ENCODE measurements at places on chromosomes 12 and 14.

- no peak for DNase-seq
Measured at GRCh38 chr14:98984719-98985041, 287.3 kb downstream of the BCL11B start.

DNA sequence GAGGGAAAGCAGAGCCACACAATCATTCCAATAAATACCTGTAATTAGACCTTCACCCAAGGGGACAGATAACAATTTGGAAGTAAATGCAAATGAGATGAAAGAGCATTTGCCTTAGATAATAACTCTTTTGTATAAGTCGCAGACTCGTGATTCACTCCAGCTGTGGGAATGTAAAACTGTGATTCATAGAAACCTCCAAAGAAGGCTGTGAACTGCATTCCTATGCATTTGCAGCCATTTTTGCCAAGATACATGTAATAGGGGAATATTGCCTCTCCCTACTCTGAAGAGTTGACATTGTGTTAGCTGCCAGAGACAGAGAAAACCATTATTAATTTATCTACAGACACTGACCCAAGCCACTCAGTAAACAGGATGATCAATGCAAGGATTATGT, 181.9 kb upstream of the ARHGAP5 start:
- DNase-seq, result no peak

DNA sequence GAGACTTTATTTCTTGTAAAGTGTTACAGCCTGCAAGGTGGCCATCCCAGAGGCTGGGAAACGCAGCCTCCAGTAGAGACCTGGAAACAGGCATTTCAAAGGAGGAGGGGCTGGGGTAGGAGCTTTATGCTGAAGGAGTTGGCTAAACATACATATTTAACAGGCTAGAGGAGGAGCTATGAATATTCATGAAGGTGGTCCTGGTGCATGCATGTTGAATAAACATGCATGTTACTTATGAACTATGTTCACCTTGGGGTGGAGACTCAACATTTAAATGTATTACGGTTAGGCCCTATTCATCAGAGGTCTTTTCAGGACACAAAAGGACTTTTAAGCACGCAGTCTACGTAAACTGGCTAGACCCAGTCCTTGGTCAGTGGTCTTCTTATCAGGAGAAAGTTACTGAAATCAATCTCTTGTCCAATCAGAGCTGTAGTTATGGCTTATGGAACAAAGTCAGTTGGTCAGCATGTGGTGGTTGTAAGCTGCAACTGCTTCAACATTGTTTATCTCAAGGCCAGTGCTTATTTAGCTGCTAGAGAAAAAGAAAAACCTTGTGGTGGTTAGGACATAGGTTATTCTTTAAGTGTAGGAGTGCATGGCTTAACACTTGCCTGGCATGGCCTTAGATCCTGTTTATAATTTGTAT, 11.4 kb upstream of the ARF6 start:
- no peak for DNase-seq

DNA sequence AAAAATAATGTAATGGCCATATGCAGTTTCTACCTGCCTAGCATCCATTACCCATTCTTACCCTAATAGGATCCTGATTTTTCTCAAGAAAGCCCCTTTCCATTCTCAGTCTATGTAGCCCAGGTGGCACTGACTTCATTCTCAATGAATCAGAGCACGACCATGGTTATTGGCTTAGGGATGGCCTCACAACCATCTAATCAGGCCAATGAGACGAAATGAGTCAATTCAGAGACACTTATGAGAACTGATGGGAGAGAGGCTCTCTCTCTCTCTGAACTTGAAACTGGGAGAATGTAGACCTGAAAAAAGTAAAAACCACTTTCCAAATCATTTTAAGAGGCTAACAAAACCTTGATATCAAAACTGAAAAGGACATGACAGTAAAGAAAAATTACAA, 45.3 kb upstream of the OXA1L start:
- DNase-seq, result no peak

GRCh38 chr14:68775614-68776126, 17.2 kb downstream of the ZFP36L1 start:
- no peak for DNase-seq

GRCh38 chr12:52354200-52354599, 13.1 kb downstream of the KRT85 start:
- DNase-seq, result no peak

- no peak for DNase-seq
Measured at GRCh38 chr12:55724226-55724939, 4.2 kb downstream of the RDH5 start.

DNA sequence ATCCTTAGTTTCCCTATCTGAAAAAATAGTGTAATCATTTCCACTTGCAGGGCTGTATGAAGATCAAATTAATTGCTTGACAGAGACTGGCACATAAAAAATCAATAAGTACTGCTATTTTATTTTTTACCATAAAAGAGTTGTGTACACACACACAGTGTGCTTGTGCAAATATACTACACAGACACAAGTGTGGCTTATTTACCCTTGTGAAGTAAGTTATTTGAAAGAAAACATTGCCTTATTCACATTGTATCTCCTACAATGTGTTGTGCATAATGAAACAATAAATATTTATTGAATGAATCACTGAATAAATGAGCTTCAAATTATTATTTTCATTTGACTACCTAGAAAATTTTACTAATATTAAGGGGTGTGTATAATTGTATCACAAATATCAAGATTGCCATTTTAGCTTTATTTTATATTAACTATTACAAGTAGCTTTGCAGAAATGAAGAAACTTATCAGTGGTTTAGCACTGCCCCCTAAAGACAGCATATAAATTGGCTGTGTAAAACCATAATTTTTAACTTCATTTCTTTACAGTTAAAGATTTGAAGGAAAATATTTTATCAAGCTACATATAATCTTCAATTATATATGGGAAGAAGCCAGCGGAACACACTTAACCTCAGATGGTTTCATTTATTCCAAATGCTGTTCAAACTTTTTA, 11.3 kb downstream of the GARIN6 start:
- DNase-seq, result no peak

DNA sequence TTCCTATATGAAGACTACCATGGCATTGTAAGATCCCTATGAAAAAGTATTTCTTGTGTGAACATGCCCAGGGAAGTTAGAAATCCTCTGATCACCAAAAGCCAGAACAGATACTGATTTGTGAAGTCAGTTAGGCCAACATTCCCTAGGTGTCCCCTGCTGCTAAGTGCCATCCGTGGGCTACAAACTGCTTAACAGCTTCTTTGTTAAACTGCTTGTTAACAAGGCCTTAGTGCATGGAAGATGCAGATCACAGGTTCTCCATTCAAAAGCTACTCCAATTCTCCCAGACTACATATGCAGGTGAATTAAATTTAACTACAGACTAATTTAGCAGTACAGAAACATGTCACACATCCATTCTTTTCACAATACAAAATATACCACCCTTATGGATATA, 108.2 kb downstream of the PRICKLE1 start:
- no peak for DNase-seq

DNA sequence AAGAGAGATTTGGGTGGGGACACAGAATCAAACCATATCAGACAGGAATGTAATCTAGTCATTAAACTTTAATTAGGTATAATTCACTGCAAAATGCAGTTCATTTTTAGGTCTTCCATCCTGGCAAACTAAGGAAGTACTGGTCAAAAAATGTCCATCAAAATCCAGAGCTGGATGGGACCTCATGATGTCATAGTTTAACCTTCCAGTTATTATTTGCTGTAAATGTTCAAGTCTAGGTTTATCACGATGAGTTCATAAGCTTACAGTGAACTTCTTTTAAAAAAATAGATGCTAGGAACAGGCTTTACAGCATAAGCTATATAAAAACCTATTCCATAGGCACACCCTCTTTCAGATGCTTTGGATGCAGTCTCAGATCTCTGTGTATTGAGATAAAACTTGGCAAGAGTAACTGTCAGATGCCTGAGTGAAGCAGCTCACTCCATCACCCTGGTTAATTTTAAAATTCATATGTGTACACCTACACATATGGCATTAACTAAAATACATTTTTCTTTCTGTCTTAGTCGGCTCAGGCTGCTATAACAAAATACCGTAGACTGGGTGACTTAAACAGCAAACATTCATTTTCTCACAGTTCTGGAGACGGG, 7.9 kb downstream of the SSPN start:
- no peak for DNase-seq
